ENCODE measurements at places on chromosomes 2 and 18.

DNA sequence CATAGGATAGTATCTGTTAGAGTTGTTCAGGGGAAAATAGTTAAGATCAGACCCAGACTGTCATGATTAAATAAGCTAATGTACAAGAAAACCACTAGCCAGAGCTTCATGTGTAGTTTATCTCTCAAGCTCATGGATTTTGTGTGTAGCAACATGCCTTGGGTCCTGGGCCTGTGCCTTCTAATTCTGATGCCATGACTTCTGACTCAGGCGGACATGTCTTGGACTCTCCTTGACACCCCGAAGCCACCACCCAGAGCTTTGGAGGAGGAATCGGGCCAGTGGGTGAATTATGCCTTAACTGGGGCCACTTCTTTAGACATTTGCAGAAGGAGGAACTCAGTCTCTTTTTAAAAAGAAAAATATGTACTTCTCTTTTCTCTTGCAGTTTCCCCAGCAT, 68.7 kb downstream of the NPAS2 start:
- DNase-seq = no peak

GRCh38 chr2:30990176-30990575, 148.1 kb downstream of the GALNT14 start:
- no peak for DNase-seq

DNA sequence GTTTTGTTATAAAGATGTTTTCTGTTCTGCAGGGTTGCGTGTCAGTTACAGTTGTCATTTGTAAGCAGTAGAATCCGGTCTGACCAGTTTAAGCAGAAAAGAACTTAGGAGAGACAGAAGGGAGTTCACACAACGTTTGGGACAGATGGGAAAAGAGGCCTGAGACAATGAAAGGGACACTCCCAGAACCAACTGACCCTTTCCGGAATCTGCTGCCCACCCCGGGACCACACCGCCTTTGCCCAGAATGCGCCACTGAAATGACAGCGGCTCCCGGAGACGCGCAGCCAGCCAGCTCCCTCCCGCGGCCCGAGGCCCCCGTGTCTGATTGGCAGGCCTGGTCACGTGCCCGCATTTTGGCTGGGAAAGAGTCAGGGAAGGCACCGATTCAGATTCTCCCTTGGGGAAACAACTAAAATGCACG, 244.6 kb downstream of the BCL2 start:
- DNase-seq = peak; percentile 49

DNA sequence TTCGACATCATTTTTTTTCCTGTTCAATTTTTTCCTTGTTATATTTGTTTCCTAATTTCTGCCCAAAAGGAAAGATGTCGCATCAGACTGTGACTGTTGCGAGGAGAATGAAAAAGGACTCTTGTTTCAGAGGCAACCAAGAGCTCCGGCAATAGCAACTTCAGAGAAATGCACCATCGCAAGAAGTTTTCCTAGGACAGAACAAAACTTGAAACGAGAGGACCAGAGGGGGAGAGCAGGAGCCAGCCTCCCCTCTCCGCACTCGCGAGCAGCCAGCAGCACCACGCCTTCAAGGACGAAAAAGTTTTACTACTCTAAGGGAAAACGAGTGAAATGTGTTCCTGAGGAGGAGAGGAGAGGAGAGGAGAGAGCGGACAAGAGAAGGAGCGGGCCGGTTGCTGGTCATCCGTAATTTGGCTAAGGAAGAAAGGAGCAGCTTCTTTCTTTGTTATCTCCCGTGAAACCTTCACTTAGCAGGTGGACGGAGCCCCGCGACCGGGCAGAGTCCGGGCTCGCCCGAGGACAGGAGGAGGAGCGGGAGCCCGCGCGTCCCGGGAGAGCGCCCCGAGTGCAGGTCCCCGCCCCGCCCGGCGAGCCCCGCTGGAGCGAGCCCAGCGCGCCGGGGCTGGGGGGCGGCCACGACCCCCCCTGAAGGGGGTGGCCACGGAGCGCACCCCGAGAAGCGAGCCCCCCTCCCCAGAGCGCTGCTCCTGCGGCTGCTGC, 744 bp downstream of the POU3F3 start:
- no peak for DNase-seq

DNA sequence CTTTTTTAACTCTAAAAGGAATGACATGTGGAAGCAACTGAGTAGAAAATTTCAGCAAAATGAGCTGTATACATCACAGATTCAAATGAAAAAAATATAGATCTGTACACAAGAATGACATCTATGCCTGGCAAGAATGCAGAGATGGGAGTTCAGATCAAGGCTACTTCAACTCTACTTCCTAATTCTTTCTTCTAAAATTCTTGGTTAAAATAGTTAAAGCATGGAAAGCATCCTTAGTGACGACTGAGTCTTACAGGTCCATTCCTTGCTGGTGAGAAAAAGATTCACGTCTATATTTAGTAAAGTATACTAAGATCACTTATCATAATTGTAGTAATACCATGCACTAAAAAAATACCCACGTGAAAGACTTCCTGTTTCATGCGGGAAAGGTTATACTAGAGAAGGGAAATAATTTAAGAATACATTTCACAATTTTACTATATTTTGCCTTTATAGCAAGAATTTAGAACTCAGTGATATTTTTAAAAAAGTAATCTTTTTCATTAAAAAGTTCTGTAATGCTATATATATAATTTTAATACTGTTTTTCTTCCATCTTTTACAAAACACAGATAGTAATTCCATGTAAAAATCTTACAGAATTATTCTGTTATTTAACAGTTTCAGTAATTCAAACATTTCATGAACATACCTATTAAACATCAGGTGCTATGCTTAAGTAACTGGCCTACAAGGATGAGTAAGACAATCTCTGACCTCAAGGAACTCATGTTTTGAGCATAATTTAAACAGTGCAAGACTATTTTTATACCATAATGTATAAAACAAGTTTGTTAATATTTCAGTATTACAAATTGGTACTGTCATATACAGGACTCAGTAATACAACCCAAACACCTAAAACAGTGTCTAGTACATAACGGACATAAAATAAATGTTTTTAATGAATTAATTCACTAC, 159.6 kb downstream of the BAZ2B start:
- peak; percentile 34 for DNase-seq

- no peak for DNase-seq
These were observed 756 bp upstream of the PTPN4 start for GRCh38 chr2:119758881-119759450.

DNA sequence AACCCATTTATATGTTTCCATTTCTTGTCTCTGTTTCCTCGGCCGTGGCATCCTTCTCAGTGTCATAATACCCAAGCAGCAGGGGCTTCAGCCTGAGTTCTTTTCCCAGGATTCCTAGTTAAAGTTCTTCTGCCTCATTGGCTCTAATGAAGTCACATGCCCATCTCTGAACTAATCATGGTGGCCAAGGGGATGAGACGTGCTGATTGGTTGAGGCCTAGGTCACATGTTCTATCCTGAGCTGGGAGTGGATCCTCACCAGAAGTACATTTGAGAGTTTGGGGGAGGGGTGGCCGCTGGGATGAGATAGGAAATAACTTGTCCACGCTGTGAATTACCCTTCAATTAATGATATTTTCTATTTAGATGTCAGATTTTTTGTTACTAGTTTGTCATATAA, 3.8 kb upstream of the UGT1A5 start:
- DNase-seq = no peak

- DNase-seq = no peak
These were observed 1009.9 kb upstream of the KLHL29 start for GRCh38 chr2:22375096-22375495.

Measured in fibroblast of upper back skin (primary cell).